ENCODE measurements at places on chromosomes 5 and 9.

DNA sequence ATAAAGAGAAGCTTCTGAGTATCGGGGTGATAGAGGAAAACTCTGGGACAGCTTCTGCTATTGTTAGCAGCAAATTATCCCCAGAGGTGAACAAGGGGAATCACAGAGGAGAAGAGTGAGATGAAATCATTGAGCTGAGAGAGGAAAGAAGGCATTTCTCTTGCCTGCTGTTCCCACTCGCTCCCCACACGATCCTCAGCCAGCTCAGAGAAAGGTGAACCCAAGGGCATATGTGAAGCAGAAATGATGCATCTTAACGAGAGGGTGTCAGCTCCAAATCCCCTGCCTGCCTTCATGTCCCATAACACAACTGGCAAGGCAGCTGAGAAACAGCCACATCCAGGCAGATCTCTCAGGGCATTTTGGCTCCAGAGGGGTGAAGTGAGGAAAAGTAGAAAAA lies 111.6 kb downstream of the BRINP1 start:
- DNase-seq: no peak

DNA sequence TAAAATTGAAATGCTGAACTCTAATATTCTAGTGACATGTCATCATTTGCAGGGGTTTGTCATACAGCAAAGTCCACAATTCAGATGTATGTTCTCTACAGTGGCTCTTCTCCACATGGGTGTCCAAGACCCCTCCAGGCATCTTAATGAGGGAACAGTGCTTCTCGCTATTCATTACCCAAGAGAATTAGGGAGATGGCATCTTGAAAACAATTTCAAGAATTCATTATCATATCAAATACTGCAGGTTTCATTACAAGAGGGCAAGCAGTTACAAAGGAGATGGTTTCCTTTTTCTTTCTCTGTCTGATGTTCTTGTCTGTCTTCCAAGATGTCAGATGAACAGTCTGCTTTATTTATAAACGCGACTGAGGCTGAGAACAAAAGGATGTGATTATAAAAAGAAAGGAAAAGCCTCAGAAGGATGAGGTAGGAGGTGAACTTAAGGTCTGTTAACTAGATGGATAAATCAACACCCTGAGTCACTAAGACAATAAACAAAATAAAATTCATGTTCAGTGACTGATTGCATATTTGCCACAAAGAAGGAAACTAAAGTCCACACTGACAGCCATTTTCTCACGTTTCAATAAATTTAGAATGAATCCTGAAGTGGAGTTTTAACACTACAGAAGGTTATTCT lies 326.7 kb upstream of the EFNA5 start:
- DNase-seq: no peak

DNA sequence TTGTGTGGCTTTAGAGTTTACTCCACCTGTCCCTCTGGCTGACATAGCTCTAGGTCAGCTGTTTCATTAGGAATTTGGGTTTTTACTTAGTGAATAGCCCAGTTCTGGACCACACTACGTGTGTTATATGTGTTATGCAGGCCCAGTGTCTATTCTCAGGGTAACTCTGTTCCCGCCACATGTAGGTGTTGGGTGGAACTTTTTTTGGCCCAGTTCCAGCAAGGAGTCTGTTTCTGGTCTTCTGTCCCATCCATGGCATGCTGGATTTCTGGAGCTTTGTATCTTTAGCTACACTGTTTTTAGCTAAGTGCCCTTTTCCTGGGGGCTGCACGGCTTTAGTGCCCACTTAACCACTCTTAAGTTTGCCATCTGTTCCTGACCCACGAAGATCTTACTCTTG lies 15.5 kb downstream of the RMI1 start:
- DNase-seq: no peak

DNA sequence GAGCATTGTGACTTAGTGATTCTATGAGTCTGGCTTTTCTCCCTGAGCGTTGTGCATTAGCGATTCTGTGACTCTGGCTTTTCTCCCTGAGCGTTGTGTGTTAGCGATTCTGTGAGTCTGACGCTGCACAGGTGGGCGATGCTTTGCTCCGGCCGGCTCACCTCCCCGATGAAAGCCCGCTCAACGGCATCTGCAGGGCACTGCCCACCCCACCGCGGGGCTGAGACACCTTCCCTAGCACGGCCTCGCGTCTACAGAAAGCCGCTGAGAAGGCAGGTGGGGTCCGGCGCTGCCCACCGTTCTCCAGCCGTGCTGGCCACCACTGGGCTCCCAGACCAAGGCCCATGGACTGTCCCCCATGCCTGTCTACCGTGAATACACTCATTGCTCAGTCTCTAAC lies 12.8 kb upstream of the SLC9A3 start:
- no peak for DNase-seq

DNA sequence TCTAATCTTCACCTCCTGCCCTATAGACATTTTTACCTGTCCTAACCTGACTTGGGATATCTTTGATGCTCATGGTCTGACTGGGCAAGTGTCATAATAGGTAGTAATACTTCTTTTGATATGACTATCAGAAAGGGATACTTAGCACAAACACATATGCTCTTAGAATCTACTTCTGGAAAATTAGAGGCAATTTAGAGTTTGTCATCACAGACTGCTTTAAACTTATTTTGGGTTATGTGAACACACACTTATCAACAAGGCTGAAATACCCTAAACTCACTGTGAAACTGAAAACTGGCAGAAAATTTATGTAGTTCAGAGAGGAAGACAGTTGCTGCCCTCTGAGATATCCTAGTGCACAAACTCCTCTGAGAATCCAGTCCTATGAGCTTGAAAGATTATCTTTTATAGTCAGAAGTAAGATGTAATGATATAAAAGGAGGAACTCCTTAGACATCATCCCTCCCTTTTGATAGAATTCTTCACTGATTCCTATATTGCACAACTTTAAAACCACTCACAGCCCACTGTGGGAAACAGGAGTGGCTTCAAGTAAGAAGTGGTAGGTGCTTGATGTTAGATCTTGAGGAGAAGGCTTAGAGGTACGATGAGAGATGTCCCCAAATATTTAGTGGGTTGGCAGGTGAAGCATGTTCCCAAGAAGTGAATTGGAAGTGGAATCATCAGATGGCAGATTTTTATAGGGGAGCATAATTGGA lies 273.3 kb downstream of the MAN2A1 start:
- DNase-seq: no peak

DNA sequence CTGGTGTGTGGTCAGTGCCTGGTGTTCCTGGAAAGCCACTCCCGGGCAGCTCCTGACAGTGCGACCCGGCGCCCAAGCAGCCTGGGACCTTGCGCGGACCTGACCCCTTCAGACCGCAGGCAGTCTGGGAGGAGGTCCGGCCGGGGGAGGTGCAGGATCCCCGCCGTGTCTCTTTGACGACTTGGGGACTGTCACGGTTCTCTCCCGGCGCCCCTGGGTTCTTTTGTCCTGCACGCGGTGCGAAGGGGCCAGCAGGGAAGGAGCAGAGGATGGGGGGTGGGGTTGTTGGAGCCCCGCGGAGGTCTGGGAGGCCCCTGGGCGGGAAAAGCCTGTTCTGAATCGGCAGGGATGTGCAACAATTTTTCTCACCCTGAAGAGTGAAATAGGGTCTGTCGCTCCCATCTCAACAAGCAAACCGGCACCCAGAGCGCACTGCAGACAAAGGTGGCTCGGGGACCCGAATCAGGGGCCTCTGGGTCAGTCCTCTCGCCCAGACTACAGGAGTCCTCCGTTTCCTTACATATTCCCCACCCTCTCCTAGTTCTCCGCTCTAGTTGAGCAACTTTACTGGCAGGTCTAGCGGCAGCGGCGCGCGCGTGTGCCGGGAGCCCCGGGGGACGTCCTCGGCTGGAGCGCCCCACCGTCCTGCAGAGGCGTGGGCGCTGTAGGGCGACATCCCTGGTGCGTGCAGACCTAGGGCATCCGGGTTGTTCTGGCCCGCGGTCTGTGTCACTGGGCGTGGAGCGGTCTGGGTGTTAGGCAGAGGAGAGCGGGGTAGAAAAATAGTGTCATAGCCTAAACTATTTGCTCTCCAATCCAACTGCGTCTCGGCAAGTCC lies 1.2 kb downstream of the VCAN start:
- no peak for DNase-seq

DNA sequence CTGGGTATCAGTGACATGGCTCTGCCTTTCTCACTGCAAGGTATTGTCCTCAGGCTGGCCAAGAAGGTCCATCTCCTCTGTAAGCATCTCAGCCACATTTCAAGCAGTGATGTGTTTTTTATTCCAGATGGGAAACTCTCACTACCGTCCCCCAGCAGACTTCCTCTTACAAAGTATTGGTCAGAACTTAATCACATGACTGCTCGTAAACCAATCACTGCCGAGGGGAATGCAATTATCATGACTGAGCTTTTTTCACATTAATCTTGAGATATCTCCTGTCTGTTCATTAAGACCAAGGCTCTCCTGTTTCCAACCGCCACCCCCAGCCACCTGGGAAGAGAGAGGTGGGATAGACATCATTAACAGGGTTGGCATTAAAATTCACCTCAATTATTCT lies 76.4 kb downstream of the BNC2 start:
- DNase-seq: no peak

DNA sequence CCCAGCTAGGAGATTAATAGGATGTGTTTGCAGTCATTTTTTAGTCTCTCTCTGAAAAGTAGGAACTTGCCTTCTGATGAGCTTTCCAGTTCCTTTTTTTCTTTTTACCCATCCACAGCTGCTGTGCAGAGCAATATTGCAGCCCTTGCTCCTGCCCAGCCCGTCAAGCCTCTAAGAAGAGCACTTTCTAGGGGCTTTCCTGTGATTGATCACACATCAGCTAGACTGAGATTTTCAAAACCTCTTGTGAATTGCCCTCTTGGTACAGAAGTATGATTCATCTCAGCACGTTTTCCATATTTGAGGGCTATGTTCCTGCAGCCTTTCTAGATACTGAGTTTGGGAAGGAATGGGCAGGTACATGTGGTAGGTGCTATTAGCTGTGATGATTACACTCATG lies 93.9 kb downstream of the GALNT10 start:
- no peak for DNase-seq

GRCh38 chr9:115757461-115757860 lies 396.1 kb upstream of the PAPPA start:
- no peak for DNase-seq

DNA sequence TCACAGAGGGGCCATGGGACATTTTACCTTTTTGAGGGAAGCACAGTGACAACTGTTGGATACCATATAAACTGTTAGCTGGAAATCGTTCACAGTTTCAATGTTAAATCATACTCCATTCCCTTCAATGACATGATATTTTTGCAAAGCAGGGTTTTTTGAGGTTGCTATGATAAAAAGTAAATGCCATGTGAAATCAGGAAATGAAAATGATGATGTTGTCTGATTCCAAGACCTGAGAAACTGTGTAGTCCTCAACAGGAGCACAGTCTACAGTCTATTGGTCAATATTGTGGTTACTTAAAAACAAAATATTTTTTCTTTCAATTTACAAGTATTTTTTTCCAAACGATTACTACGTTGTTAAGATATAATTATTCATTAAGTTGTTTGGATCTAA lies 24.0 kb upstream of the ADAM19 start:
- DNase-seq: no peak

- DNase-seq: no peak
Observed at GRCh38 chr5:1498623-1499416, 24.9 kb downstream of the LPCAT1 start.

DNA sequence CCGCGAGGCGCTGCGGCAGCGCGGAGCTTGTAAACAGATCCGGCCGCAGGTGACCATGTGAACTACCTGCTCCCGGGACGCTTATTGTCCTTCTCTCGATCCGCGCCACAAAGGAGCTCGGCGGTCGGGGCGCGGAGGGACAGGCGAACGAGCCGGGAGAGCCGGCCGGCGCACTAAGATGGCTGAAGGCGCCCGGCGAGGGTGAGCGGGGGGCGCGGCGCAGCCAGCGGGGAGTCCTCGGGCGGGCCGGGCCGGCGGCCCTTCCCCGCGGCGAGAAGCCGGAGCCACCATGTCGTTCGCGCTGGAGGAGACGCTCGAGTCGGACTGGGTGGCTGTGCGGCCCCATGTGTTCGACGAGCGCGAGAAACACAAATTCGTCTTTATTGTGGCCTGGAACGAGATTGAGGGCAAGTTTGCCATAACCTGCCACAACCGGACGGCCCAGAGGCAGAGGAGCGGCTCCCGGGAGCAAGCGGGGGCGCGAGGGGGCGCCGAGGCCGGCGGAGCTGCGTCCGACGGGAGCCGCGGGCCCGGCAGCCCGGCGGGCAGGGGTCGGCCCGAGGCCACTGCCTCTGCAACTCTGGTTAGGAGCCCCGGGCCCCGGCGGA lies 535 bp downstream of the JMY start:
- no peak for DNase-seq

GRCh38 chr9:125841444-125841843 lies 94.3 kb downstream of the PBX3 start:
- no peak for DNase-seq

DNA sequence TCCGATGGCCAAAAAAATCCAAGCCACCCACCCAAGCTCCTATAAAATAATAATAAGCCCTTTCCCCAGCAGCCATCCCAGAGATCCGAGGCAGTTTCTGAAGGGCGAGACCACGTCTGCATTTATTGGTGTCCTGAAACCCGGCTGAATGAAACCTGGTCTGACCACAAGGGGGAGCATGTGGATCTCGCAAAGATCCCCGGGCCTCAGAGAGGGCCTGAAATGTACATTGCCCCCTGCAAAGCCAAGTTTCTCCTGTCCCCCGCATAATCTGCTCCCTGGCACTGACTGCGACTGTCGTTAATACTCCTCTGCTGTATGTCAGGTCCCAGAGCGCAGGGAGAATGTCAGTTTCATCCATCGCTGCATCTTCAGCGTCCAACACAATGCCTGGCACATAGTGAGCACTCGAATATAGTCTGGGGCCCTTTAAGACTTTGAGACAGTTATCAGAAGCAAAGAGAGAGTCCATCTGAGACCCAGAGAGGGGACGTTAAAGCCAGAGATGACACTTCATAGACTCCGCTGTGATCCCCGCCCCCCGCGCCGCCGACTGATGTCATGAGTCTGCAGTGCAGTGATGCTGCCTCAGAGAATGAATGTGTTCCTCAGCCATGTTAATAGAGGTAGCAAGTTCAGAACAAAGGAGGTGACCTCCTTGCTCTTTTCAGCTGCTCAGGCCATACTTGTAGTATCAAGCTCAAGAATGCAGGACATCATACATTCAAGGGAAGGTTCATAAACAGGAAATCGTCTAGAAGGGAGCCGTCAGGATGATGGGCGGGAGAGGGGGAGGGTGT lies 74.5 kb upstream of the BARHL1 start:
- DNase-seq: peak; percentile 75

GRCh38 chr5:179292681-179293635 lies 52.3 kb downstream of the ADAMTS2 start:
- DNase-seq: no peak

- no peak for DNase-seq
Observed at GRCh38 chr9:18741945-18742344, 268.0 kb downstream of the ADAMTSL1 start.

GRCh38 chr5:88718736-88719135 lies 164.2 kb downstream of the MEF2C start:
- DNase-seq: no peak

DNA sequence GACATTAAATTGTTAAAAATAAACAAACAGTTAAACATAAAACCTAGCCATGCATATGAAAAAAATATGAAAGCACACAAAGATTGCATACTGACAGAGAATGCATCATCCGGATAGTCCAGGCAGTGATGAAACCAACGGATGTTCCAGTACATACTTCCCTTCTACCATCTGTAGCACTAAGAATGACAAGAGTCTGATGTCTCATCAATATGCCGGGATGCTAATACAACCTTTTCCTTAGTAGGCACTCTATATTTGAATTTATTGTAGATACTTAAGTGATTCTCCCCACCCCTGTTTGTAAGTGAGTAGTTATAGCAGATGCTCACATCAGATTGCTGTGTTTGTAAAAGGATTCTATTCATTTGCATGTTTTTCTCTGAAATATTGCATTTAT lies 571.2 kb upstream of the WWC1 start:
- no peak for DNase-seq
